ENCODE measurements at places on chromosomes 6 and 20.

GRCh38 chr20:5586720-5587119 lies 163.5 kb upstream of the SHLD1 start:
- no peak for DNase-seq

DNA sequence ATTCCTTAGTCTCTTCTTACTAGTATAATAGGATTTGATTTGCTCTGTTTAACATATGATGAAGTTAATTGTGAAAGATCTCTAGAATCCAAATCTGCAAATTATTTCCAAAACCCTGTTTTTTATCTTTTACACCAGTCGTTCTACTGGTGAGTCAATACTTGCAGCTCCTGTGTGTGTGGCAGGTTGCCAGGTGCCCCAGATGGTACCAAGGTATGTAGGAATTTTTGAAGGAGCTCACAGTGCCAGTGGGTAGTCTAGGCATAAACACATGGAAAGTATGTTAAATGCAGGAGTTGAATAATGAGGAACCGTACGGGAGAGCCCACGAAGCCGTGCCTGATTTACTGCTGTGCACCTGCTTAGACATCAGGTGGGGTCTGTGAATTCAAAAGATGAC lies 192.2 kb downstream of the FARS2 start:
- DNase-seq = no peak

DNA sequence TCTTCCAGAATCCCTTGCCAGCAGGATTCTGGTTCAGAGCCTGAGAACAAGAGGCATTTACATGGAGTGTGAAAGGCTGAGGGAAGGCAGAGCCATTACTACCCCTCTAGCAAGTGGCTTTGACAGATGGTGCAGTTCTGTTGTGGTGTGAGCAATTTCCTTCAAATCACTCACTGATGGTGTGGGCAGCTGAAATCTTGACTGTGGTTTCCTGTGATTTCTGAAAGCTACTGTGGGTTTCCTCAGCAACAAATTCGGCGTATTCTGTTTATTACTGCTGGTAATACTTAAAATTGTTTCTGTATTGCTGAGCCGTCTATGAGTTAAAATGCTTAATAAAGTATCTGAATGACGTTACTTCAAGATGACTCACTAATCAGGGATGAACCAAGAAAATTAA lies 181.5 kb upstream of the TCF21 start:
- DNase-seq = no peak

DNA sequence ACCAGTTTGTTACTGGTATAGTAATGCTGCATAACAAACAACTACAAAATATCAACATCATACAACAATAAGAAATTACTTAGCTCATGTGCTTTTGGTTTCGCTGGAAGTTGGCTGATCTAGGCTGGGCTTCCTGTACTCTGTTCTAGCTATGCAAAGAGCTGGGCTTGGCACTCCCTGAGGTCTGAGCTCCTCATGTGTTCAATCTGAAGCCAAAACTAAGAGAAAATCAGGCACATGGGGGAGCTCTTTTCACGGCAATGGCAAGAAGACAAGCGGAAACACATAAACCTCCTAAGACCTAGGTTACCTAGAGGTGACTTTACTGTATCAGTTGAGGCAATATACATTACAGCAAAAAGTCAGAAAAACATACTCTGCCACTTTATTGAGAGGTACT lies 574.2 kb downstream of the KHDRBS2 start:
- no peak for DNase-seq

GRCh38 chr6:64415926-64416325 lies 780.3 kb downstream of the PHF3 start:
- no peak for DNase-seq

- DNase-seq = no peak
These were observed 43.3 kb downstream of the IL20RA start for GRCh38 chr6:137001299-137001976.

GRCh38 chr6:144683216-144684070 lies 398.3 kb downstream of the UTRN start:
- no peak for DNase-seq

- DNase-seq = no peak
These were observed 555.5 kb downstream of the UTRN start for GRCh38 chr6:144840619-144841018.

- no peak for DNase-seq
These were observed 590 bp upstream of the MAP1LC3A start for GRCh38 chr20:34557936-34558319.

- DNase-seq = no peak
These were observed 901.0 kb upstream of the MAP3K7 start for GRCh38 chr6:91487696-91488392.

DNA sequence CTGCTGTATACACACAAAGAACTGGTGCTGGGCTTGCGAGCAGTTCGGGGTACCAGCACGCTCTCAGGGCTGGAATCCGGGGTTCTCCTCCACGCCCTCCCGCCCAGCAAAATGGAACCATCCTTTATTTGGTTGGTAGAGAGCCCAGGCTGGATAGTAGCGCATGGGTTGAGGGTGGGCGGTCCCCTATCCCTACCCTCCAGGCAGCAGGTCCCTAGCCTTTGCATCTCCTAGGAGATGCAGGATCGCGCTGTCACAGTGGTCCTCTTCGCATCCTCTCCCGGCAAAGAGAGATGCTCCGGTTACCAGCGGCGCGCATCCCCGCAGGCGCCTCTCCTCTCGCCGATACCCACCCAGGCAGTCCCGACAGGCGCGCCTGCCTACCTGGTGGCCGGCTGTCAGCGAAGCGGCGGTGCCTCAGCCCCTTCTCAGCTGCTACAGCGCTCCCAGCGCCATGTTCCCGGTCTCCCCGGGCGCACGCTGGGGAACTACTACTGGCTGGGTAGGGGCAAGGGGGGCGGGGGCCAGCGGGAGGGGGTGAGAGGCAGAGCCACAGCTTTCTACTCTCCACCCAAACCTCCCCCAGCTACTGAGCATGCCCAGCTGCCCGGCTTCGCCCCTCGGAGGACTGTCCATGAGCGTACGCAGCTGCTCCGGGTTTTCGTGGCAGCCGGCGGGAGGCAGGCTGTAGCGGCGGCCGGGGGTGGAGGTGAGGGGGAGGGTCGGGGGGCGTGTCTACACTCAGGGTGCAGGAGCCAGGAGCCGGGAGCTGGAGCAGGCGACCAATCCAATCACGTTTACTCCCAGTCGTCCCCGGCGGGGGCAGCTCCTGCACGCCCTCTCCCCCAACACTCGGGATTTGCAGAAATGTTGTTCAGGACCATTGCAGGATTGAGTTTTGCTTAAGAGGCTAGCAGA lies at the start of gene PAK5:
TSS of gene PAK5 (minus strand) at position 699 of the 918 bp plus-strand sequence. CDS start 194,748 bp downstream, outside the sequence.
- peak; percentile 31 for DNase-seq

DNA sequence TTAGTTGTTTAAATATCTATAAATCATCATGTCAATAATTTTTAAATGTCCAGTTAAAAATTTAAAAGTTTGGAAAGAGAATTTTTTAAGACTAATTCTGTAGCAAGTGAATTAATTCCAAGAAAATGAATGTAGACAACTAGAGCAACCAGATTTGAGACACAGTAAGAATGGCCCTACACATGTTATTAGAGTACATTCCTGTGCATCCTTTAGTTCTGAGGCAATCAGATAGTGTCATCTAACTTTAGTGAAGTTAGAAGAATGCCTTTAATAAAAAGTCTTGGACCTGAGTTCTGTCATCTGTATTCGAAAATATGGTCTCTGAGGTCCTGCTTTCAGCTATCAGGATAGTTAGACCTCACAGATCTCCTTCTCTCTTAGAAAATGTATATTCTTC lies 63.7 kb downstream of the HIVEP2 start:
- no peak for DNase-seq

GRCh38 chr6:89350281-89350966 lies 2.1 kb downstream of the UBE2J1 start:
- no peak for DNase-seq

- no peak for DNase-seq
These were observed 11.6 kb downstream of the RREB1 start for GRCh38 chr6:7119272-7119801.

- DNase-seq = peak; percentile 81
These were observed 60.8 kb downstream of the PRPH2 start for GRCh38 chr6:42661540-42662153.

DNA sequence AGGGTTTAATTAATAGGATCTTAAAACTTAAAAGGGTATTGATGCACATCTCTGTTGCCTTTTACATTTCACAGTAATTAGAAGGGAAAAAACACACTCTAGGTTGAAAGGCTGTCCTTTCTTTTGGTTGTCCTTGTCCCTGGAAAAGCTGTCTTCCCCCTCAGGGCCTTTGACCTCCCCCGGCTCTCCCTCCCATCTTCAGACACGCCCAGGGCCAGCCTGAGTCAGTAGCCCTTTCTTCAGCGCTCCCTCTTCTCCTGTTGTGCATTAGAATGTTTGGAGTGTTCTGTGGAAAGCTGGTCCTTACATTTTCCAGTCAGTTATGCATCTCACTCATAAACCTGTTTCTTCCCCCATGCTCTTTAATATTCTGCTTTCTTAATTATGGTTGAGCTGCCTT lies 157.0 kb downstream of the MTHFD1L start:
- DNase-seq = no peak

DNA sequence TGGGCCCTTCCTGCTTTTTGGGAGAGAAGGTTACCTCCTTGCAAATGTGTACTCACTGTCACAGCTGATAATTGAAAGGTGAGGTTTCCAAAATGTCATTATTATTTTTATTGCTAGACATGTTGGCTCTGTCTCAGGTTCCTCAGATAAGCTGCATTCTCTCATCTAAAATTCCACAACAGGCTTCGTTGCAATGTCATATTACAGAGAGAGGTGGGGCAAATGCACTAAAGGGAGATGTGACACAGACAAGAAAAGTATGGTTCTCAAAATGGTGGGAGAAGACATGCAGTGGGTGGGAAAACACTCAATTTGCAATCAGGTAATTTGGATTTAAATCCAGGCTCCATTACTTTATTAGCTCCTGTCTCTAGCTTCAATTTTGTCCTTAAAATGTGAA lies 256.4 kb upstream of the POU3F2 start:
- no peak for DNase-seq

DNA sequence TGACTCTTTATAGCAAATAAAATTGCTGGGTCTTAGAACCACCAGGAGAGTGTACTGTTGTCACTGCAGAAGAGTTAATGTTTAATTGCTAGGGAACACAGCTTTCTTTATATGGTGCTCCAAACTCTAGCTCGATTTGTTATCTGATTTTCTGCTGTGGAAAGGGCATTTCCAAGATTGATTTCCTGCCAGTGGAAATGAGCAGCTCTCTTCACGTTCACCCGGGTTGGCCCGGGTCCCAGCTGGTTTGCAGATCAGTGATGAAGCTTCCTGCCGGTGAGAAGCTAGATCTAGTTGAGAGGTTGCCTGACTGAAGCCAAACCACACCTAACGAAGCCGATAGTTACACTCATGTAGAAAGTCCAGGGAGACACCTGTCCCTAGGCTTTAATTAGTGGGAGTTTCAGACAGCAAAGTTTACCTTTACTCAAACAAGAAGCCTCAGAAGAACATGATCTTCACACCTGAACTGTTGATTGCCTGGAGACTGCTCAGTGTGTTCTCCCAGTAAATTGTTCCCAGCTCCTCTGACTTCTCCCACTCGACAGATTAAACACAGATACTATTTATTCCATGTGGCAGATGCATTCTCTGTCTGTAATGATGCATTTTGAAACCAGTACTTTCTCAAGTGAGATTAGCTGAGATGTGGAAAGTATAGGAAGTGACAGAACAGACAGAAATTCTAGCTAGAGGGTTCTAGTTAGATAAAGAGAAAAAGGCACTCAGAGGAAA lies 27.8 kb downstream of the PAQR8 start:
- DNase-seq = peak; percentile 65

DNA sequence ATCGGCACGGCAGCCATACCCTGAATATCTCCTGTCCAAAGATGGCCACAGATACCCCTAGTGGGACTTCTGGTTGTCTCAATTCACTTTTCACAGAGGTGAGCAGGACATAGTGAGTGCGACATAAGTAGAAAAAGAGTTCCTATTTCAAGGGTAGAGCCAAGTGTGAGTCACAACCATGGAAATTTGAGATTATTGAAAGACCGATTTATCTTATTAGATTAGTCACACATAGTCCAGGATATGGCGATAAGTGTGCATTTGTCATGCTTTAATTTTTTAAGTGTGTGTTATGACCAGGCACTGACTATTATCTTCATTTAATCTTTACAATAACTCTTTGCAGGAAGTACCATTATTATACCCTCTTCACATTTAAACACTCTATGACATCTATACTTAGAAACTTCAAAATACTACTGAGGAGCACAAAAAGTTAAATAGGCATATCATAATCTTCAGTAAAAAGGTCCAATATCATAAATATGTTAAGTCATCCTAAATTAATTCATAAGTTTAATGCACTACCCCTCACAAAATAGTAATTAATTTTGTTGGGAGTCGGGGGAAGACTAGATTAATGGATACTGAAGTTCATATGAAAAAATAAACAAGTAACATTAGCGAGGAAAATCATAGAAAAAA lies 13.4 kb upstream of the TNFAIP3 start:
- DNase-seq = no peak

DNA sequence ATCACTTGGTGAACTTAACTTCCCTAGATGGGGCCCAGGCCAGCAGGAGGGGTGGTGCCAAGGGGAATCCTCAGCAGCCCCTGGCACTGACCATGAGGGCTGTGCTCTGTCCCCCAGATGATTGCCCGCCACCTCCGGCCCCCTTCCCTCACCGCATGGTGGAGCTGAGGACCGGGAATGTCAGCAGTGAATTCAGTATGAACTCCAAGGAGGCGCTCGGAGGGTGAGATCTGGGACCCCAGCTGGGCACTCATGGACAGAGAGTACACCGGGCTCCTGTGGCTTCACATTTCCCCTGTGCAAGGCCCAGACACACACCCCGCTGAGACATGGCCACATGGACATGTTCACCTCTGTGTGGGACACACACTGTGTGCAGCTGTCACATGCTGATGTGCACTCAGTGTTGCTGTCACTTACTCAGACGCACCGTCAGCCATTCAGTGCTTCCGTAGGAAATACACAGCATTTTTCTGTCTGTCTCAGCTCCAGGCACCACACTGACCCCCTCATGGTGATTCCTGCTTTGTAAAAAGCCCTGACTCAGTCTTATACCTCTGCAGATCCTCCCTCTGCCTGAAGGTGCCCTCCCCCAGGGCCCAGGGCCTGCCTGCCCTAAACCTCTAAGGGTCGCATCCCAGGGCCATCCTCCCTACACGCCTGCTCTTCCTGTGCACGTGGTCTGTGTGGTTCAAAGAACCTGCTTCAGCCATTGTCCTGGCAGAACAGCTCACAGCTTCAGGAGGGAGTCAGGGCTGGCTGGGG lies 4.4 kb downstream of the MYLK2 start:
- no peak for DNase-seq

DNA sequence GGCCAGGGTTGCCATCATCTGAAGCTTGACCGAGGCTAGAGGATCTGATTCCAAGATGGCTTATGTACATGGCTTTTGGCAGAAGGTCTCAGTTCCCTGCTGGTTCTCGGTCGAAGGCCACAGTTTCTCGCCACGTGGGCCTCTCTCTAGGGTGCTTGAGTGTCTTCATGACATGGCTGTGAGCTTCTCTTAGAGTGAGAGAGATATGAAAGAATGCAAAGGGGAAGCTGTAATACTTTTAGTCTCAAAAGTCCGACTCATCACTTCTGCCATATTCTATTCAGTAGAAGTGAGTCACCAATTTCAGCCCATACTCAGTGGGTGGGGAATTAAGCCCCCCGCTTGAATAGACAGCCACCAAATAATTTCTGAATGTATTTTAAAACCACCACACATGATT lies 94.2 kb downstream of the UTRN start:
- DNase-seq = no peak

- no peak for DNase-seq
These were observed 22.4 kb upstream of the SNX9 start for GRCh38 chr6:157800420-157801237.

GRCh38 chr6:44253307-44254101 lies 3.8 kb downstream of the SLC35B2 start:
- DNase-seq = no peak

GRCh38 chr6:44071670-44072451 lies 55.4 kb downstream of the MRPL14 start:
- DNase-seq = no peak
